HuH-7 (cell line): ENCODE measurements at places on chromosomes 1 and 21.

- DNase-seq = no peak
Measured at GRCh38 chr1:85019994-85020393, 23.1 kb upstream of the MCOLN2 start.

DNA sequence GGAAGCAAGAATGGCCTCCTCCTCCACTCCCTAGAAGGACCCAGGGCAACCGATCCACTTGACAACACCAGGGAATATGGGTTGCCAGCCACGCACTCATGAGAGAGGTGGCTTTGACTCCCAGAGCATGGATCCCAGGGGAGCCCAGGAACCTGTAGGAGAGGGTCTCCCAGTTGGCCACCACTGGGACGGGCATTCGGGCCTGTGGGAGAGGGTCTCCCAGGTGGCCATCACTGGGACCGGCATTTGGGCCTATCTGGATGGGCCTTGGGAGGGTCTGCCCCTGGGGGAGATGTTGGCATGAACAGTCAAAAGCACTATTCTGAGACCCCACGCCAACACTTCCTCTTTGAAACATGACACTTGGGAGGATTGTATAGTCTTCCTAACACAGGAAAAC, 565 bp downstream of the TFF1 start:
- no peak for DNase-seq

DNA sequence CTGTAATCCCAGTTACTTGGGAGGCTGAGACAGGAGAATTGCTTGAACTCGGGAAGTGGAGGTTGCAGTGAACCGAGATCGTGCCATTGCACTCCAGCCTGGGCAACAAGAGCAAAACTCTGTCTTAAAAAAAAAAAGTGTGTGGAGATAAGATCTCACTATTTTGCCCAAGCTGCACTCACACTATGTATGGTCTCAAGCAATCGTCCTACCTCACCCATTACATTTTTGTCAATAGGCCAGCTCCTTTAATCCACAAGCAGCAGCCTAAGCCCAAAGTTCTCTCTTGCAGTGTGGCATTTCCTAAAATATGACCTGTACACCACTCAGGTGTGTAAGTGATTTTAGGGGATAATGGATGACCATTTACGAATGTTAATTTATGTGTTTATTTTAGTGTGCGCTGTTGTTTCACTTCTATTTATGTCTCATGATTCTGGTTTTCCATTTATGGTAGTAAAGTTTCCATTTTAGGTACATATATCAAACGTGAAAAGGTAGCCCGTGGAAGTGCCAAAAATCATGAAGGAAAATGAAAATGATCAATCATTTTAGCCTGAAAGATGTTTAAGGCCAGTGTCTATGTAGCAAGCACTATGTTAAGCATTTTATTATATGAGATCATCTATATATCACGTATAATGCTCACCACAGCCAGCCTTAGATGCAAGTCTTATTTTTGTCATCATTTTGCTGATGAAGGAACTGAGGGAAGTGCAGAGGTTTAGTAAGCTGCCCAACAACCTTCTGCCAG, 5.6 kb downstream of the LCK start:
- DNase-seq = no peak

- DNase-seq = no peak
Measured at GRCh38 chr1:214588963-214589597, 13.9 kb upstream of the CENPF start.
